ENCODE measurements at places on chromosomes 4 and X. TPM values are rescaled to one million over a fixed set of nuclear protein-coding genes. Genes with fewer than 3 reads are reported as not detected.

Gene CFI
- 0.28 TPM for total RNA-seq

Gene MRPL1
- 13.4 TPM for total RNA-seq

Gene CXorf38
- total RNA-seq, result 10.0 TPM

Gene P2RY8
- not detected for total RNA-seq

Gene ENPEP
- 0.28 TPM for total RNA-seq

Gene RIPPLY1
- not detected for total RNA-seq

Gene PRDM5
- 12.8 TPM for total RNA-seq

Gene FGD1
- total RNA-seq, result 2.0 TPM

Gene TREX2
- total RNA-seq, result 0.36 TPM

Gene PDZD4
- 0.28 TPM for total RNA-seq

Gene POF1B
- not detected for total RNA-seq

Gene RBMXL3
- not detected for total RNA-seq

Gene MXRA5
- total RNA-seq, result 1.1 TPM

Gene ANOS1
- under 0.01 TPM for total RNA-seq

Gene MEPE
- not detected for total RNA-seq

Gene ADAM29
- not detected for total RNA-seq

Gene CYSLTR1
- not detected for total RNA-seq
